ENCODE measurements at places on chromosomes 5 and 9.

DNA sequence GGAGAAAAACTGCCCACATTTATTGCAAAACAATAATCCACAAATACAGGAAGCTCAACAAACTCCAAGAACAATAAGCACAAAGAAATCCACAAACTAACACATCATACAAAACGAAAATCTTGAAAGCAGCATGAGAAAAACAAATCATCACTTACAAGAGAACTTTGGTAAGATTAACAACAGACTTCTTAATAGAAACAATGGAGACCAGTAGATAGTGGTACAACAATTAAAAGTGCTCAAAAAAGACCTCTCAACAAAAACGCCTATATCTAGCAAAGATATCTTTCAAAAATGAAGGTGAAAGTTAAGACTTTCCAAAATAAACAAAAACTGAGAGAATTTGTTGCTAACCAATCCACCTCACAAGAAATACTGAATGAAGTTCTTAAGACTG is 38.4 kb downstream of the CDKL3 start:
- no peak for DNase-seq

GRCh38 chr9:1707291-1707690 is 307.9 kb upstream of the SMARCA2 start:
- no peak for DNase-seq

GRCh38 chr9:128169925-128170324 is 9.9 kb downstream of the BBLN start:
- no peak for DNase-seq

- DNase-seq: no peak
Observed at GRCh38 chr9:138071731-138072130, 194.1 kb downstream of the CACNA1B start.

GRCh38 chr9:107999011-107999410 is 509.4 kb upstream of the KLF4 start:
- no peak for DNase-seq

- DNase-seq: no peak
Observed at GRCh38 chr5:177475563-177476427, 2.4 kb upstream of the DBN1 start.

GRCh38 chr9:4666042-4666699 is at the start of gene SPATA6L:
Gene SPATA6L, minus strand, starts transcription at chr9:4666480. Its CDS starts 230 bp downstream, at chr9:4666250.
- no peak for DNase-seq

DNA sequence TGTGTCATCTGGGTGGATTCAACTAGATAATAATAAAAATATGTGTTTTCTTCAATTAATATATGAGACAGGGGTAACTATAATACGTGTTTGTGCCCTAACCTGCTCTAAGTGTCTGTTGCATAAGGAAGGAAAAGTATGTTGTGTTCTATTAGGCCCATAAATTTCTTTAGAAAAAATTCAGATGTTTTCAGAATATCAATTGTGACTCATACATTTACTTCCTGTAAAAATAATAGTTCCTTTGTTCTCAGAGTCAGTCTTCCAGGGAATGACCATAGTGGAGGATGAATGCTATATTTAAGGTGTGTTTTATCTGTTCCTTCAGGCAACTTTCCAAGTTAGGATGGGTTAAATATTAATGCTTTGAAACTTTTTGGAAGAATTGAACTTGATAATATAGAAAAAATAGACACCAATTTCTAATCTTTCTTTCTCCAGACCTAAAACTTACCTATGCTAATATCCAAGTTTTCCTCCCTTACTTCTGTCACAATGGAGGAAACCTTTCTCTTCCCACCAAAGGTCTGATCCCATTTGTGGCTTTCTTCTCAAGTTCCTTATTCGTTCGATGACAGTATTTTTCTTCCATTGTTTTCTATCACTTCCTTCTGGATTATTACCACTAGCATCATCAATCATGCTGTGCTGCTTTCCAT is 49.9 kb downstream of the ISL1 start:
- no peak for DNase-seq

DNA sequence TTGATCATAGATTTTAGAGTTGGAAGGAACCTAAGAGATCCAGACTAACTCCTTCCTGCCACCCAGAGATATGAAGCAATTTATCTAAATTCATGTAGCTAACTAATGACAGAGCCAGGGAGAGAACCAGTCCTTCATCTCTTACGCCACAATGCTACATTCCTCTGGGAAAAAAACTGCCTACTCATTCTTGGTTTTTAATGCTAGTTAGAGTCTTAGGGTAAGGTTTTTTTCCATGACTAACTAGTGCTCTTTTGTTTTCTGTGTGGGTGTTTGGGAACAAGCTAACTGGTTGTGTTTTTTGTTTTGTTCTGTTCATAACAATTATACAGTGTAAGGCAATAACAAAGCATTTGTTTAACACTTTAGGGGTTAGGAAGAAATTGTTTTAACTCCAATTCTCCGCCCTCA is 52.4 kb downstream of the SLC44A1 start:
- no peak for DNase-seq

DNA sequence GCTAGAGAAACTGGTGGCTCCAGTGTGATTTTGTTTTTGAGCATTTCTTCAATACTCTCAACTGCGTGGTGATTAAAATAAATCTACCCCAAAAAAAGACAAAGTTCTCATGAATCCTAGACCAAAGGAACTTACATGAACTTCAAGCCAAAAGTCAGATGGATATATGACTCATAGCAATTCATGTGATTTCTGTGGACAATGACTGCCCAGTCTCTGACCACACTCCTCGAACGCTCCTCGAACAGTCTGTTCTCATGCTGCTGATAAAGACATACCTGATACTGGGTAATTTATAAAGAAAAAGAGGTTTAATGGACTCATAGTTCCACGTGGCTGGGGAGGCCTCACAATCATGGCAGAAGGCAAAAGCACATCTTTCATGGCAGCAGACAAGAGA is 46.4 kb upstream of the CEP78 start:
- DNase-seq: no peak

DNA sequence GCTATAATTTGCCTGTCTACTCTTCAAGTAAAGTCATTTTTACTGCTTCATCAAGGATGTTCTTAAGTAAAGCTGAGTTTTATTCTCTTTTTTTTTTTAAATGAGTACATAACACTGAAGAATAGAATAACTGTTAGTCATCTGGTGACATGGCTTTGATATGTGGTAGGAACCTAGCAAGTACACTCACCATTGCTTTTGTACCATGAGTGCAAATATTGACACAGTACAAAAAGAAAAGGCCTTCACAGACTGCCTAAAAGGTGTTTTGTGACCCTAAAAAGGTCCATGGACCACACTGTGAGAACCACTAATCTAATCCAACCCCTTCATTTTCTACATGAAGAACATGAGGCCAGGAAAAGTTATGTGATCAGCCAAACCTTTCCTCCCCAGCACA is 55.0 kb downstream of the ECPAS start:
- no peak for DNase-seq

DNA sequence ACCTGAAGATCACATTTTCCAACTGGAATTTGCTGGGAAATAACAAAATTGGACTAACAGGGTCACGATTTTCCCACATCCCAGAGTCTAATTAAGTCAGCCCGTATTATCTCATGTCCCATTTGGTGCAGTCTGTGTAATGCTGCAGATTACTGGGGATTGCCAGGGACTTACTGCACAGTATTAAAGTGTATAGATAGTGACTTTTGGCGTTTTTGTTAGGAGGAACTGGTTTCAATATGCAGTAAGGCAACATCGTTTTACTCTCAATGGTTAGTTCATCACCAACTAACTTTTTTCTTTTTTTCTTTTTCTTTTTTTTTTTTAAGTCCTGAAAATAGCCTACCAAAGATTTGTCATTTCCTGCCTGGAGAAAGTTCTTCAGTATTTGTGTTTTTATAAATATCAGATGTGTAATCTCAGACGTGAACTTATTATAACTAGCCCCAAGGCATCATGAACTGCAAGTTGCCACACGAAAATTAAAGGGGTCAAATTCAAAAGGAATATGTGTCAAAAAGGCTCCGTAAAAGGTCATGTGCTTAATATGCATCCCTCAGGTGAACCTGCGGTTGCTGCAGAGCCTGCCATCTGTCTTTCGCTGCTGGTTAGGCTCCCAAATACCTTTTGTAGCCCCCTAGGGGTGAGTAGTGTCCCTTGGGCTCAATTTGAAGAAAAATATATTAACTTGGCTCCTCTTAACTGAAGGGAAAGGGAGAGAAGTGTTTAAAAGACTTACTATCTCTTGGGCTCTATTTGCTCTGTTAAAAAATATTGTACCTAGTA is 176.7 kb upstream of the ADAMTSL1 start:
- no peak for DNase-seq

- no peak for DNase-seq
Observed at GRCh38 chr5:332843-333242, 11.3 kb downstream of the AHRR start.

- no peak for DNase-seq
Observed at GRCh38 chr5:180140079-180140554, 68.6 kb upstream of the RNF130 start.

GRCh38 chr5:94072116-94072515 is 330.7 kb upstream of the POU5F2 start:
- DNase-seq: no peak

DNA sequence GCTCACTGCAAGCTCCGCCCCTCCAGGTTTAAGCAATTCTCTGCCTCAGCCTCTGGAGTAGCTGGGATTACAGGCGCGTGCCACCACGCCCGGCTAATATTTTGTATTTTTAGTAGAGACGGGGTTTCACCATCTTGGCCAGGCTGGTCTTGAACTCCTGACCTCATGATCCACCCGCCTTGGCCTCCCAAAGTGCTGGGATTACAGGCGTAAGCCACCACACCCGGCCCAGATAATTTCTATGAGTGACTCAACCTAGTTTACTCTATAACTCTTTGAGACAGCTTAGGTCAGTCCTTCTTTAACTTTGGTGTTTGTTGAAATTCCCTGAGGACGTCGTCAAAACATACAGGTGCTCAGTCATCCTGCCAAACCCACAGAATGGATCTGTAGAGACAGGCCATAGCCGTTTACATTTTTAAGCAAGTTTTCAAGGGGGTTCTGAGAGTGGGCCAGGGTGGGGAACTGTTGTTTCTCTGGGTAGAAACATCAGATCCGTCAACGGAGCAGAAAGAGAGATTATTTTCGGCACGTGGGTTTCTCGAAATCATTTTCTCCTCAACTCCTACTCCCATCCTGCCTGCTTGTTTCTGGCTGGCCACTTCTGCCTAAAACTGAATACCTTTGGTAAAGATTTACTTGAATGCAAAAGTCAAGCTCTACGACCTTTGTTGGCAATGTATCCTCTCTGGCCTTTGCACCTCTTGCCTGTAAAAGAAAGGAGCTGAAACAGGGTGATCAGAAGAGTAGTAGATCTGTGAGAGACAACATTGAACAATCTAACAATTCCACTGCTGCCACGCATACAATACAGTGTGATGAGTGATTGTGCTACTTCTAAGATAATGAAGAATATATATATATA is 6.0 kb upstream of the BOD1 start:
- no peak for DNase-seq

- no peak for DNase-seq
Observed at GRCh38 chr9:20636888-20637440, 14.7 kb upstream of the MLLT3 start.

GRCh38 chr5:169869066-169869465 is 111.2 kb downstream of the INSYN2B start:
- DNase-seq: no peak

GRCh38 chr9:109190151-109190550 is 23.1 kb upstream of the FRRS1L start:
- DNase-seq: no peak

DNA sequence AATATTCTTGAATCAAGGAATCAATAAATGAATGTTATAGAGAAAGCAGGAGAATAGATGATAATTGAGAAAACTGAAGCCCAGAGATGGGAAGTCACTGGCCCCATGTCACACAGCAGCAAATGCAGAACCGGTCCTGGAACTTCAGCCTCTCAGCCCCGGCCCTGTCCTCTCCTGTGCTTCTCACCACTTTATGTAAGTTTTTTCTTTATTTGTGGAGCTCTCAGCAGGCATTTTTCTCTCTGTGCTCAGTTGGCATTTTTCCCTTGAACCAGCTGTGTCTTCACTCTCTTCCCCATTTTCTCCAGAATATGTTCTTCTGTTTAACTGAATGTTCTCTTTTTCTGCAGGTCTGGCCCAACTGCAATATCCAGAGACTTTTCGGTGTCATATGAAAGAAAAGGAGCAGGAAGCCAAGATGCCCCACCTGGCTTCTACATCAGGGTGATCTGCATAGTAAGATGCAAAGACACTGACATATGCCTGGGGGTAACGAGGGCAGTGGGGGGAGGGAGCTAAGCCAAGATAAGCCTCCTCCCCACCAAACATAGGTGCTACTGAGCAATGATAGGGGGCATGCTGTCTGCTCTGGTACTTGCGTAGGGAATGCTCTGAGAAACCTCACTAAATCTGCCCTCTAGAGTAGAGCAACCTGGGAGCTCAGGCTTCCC is 12.8 kb upstream of the LCP2 start:
- no peak for DNase-seq

DNA sequence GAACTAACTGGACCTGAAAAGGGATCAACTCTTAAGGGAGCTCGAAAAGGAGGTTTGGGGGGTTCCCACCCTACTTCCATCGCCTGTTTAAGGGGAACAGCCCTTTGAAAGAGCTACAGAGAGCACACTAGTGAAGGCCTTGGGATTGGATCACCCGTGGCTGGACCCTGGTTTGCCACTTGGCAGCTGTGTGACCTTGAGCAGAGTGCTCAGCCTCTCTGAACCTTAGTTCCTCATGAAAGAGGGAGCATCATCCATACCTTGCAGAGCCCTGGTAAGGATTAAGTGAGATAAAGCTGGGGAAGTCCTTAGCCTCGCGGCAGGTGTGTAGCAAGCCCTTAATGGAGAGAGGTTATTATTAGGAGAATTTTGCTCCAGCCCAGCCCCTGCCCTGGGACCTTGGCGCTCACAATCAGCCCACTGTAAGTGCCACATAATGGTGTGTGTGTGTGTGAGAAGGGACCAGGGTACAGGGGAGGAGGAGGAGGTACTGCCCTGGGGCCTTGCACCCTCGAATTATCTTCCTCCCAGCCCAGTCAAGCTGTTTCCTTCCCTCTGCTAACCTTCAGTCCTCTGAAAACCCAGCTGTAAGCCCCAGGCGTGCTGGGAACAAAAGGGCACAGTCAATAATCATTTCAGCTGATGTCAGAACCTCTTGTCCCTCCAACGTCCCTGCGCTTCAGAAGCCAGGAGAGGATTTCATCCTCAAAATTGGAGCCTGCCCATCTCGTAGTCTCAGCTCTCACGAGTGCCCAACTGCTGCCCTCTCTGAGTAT is 42.9 kb downstream of the FOXI1 start:
- no peak for DNase-seq

- DNase-seq: no peak
Observed at GRCh38 chr5:112846556-112846955, 14.5 kb upstream of the SRP19 start.

DNA sequence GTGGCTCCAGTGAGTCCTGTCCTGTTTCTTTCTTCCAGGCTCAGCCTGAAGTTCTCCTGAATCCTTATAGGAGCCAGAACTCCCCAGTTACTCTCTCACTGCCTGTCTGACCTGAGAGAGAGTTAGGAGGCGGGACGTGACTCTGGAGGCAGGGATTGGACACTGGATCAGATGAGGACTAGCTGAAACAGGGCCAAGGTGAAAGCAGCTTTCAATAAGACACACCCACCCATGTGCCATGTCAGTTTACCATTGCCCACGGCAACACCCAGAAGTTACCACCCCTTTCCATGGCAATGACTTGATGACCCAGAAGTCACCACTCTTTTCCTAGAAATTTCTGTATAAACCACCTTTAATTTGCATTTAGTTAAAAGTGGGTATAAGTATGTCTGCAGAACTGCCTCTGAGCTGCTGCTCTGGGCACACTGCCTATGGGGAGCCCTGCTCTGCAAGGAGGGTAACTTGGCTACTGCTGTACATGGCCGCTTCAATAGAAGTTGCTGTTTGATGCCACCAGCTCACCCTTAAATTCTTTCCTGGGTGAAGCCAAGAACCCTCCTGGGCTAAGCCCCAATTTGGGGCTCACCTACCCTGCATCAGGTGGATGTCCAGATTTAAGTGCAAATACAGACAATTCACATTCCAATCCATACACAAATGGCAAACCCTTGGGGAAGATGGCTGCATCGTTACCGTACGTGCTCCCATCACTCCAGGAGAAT is 13.7 kb downstream of the FCN2 start:
- DNase-seq: no peak
